ENCODE measurements at places on chromosomes 2 and 18.

DNA sequence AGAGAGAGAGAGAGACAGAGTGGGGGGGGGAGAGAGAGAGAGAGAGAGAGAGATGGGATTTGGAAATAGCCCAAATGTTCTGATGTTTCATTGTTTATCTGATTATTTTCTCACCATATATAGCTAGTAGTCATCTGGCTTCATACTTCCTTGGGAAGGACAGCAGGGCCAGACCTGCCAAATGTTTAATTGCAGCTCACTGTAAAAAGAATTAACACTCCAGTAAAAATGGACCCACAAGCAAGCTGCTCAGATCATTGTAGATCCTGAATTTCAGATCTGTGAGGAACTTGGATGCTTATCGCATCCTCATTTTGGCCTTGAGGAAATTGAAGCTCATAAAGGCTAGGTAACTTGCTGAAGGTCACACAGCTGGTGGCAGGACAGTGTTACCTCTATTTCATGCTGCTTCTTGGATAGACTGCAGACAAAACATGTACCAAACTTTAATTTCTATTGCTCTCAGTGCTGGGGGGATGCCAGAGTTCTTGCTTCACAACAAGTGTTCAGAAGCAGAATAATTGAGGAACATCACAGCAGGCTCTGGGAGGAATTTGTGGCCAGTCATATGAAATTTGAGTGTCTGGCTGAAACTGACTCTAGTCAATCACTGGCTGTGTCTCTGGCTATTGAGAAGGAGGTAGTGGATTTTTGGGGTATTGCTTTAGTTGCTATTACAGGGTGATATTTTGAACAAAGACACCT, 223.5 kb downstream of the PIK3C3 start:
- DNase-seq = no peak

DNA sequence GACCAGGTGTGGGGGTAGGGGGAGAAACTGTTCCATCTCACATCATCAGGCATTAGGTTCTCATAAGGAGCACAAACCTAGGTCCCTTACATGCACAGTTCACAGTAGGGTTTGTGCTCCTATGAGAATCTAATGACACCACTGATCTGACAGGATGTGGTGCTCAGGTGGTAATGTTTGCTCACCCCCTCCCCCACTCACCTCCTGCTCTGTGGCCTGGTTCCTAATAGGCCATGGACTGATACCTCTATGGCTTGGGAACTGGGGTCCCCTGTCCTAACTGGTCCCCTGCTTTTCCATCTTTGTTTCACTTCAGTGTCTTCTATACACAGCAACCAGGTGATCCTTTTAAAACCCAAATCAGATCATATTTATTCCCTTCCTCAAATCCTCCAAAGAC, 267.8 kb downstream of the TNS1 start:
- no peak for DNase-seq

DNA sequence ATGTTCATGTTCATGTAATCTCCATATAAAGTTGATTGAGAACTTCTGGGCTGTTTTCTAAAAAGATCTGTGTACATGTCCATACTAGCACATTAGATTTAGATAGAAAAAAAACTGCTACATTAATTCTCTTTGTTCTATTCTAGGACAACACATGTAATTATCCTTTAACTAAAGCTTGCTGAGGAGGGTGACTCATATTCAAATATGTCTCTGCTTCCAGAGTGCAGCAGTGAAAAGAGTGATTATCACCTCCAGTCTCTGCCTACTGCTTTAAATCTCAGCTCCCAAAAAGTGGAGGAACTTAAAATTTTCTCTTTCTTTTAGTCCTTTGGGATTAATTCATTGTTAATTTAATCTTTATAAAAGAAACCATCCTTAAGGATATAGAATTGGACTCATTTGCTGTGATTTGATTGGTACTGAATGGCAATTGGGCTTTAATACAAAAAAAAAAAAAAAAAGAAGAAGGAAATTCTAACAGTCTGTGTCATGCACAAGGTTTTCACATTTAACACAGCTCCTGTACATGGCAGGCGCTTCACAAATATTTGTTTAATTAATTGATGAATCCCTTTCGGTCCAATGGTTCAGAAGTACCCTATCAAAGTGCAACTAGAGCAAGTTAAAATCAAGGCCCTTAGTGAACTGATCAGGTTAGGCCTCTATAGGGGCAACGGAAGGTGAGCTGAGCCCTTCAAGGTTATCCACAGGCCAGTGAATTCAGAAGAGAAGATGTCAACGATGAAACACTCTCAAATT, 214.0 kb upstream of the KCNJ3 start:
- DNase-seq = no peak

DNA sequence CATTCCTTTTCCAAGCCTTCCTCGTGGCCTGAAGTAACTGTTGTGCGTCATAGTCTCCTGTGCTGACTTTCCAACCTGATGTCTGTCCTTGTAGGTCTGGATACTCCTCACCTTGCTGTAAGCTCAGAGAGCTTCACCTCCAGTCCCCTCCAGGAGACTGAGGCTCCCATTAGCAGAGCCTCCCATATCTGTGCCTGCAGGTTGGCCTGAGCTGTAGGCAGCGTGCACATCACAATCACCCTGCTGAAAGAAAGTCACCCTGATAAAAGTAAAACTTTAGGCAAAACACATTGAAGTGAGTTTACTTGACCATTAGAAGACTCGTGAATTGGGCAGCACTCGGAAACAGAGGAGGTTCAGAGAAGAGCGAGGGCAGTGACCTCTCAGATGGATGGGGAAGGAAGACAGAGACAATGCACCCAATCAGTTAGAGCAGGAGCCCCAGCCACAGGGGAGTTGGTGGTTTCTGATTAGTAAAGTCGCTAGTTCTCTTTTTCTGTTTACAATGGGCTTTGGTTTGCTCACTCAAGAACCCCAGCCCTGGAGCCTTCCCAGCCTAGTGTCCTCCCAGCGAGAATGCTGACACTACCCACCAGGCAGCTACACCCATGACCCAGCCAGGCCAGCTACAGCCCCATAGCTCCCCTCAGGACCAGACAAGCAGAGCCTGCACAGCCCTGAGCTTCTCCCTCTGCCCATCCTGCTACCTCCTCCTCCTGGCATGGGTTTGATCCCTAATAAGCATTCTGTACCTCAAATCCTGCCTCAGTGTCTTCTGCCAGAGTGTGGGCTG, 12.1 kb upstream of the TPO start:
- no peak for DNase-seq

DNA sequence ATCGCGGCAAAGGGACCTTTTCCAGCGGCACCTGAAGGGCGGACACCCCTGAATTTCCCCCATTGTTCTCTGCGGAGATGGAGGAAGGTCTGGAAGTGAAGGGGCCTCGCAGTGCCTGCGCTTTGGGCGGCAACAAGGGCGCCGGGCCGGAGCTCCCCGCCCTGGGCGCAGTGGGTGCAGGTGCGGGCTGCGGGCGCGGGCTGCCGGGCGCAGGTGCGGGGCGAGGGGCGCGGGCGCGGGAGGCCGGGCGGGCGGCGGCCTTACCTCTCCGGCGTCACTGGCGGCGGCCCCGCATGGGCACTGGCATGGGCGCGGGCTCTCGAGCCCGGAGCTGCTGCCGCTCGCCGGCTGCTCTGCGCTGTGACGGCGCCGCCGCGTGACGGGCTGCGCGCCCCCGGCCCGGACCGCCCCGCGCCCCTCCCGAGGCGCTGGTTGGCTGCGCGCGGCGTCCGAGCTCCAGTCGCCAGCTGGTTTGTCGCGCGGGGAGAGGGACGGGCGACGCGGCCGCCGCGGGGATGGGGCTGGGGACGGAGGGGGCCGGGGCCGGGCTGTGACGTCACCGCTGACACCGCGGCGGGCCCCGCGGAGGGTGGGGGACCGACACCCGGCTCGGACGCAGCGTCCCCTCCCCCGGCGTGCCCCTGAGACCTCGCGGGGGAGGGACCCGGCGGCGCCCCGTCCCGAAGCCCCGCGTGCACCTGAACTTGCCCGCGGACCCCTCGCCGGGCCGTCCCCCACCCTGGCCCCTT, at the start of gene KIF1A:
KIF1A (minus strand) TSS at position 362 of the 749 bp plus-strand sequence. CDS start 22,467 bp downstream, outside the sequence.
- DNase-seq = no peak

- DNase-seq = no peak
Measured at GRCh38 chr2:234691968-234692955, 195.4 kb upstream of the ARL4C start.

DNA sequence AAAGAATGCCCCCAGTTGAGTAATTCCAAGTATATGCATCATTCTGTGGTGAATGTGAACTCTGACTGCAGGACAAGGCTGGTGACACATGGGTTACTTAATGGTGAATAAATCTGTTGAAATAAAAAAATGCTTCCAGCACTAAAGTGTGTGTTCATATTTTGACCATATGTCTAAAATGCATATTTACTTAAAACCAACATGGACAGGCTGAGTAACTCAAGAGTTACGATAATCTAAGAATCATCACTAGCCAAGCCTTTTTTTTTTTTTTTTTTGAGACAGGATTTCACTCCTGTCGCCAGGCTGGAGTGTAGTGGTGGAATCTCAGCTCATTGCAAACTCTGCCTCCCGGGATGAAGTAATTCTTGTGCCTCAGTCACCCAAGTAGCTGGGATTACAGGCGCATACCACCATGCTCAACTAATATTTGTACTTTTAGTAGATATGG, 47.1 kb upstream of the CCBE1 start:
- DNase-seq = no peak

DNA sequence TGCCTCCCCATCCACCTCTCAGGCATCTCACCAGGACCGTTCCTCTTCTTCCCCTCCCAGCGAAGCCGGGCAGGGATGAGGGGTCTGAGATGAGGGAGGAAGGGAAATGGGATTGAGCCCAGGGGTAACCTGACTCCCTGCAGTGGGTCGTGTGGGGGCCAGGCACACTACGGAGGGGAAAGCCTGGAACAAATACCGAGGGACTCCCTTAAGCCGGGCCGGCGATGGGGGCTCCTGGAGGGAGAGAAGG, 250 bp upstream of the SPEG start:
- no peak for DNase-seq

DNA sequence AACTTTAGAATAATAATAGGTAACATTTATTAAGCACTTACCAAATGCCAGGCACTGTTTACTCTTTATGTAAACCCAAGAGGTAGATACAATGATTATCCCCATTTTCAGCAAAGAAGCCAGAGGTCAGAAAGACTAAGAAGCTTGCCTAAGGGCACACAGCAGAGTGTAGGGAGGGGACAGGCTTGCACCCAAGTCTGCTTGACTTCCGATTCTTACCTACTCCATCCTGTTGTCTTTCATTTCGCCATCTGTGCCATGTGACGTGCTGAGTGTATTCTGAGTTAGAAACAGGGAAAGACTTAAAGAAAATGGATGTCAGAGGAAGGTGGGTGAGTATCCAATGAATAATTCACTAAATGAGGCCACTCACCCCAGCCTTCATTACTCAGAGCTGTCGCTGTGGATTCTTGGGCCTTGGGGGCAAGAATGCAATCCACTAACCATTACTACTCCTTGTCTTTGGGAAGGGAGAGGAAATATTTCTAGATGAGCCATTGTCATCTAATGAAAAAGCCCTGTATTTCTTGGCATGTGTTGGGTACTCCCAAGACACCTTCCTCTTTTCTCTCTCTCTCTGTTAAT, 76.4 kb upstream of the BCL11A start:
- DNase-seq = no peak

DNA sequence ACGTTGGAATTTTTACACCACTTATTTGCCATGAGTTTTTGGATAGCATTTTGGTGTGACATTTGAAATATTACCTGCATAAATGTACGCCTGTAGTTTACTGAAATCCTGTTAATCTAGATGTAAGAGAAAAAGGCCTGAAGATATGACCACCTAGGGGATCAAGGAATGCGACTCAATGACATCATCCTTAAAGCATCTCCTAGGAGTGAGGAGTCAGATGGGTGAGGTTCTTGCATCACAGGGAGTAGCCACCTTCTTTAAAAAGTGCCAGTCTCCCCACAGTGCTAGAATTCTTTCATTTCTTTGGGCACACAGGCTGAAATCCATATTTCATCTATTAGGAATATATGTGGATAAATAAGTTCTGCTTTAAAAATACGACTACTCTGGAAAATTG, 34.5 kb downstream of the ADCYAP1 start:
- DNase-seq = no peak

DNA sequence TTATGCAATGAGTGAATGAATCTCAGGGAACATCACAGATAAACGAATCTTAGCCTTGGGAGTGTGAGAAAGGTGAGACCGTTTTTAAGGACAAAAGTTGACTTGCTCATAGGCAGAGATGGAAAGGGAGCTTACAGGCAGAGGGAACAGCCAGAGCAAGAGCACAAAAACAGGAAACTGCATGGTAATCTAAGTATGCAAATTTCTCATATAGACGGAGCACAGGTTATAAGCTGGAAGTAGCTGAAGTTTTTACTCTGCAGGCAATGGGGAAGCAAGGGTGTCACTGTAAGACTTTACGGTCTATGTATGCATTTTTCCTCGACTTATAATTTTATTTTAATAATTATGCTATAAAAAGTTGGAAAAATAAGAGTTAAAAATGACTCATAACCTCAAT, 44.8 kb upstream of the STRN start:
- DNase-seq = no peak

Measured in activated CD4-positive, alpha-beta T cell treated with anti-CD3 and anti-CD28 coated beads, Interleukin-2, Interleukin-6, amounts not matched to agents 100 ng/mL and 50 ng/mL, durations not matched to agents 16 hours and 8 hours (primary cell).